ENCODE measurements at places on chromosomes 16 and 17.

DNA sequence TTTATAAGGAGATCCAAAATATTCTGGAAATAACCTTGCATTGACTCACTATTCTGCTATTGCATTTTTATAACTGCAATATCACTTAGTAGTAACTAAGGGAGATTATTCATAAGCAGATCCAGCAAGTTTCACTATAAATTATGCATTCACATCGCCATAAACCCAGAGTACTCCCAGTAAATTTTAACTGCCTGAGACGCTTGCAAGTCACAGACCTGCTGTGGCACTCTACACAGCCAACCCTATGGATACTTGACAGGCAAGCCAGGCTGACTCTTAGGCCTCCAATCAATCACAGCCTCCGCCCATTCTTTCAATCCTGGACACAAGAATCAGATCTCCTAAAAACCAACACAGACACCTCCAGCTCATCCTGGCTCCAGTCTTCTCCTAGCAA, 28.2 kb downstream of the USP31 start:
- DNase-seq = no peak

- DNase-seq = no peak
These were observed 115.7 kb upstream of the PMFBP1 start for GRCh38 chr16:72287649-72288048.

GRCh38 chr17:66726846-66727245, 108.1 kb upstream of the CACNG5 start:
- DNase-seq = no peak

DNA sequence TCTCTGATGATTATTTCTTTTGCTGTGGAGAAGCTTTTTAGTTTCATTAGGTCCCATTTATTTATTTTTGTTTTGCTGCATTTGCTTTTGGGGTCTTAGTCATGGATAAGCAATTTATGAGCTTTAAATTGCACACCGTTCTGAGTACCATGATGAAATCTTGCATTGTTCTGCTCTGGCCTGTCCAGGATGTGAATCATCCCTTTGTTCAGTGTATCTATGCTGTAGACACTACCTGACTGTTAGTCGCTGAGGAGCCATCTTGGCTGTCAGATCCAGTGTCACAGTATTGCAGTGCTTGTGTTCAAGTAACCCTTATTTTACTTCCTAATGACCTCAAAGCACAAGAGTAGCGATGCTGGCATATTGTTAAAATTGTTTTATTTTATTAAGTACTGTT, 218.0 kb upstream of the CNTNAP4 start:
- no peak for DNase-seq

DNA sequence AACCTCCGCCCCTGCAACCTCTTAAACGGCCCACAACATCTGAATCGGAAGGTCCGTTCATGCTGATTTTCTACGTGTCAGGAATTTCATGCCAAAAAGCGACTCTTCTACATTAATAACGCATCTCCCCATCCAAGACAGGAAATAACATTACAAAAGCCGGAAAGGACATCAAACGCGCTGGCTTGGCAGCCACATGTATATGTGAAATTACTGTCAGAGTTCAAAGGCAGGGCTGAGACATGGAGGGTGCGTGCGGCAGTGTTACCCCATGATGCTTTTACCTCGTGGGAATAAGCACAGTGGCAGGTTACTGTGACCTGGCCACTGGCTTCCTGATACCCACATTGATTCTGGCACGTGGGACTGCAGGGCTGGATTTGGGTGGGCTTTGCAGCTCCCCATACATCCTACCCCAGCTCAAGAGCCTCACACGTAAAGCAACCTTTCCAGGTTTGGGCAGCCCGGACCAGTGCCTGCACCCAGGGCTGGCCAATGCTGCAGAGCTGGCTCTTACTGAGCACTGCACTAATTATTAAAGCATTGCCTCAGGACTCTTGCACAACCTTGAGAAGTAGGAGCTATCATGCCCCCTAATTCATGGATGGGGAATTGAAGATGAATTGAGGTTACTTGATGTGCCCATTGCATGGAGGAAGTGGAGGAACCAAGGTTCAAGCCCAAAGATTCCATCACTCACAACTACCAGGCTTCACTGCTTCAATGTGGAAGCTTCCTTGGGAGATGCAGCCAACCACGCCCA, 120.6 kb upstream of the FOXF1 start:
- DNase-seq = peak; percentile 40

DNA sequence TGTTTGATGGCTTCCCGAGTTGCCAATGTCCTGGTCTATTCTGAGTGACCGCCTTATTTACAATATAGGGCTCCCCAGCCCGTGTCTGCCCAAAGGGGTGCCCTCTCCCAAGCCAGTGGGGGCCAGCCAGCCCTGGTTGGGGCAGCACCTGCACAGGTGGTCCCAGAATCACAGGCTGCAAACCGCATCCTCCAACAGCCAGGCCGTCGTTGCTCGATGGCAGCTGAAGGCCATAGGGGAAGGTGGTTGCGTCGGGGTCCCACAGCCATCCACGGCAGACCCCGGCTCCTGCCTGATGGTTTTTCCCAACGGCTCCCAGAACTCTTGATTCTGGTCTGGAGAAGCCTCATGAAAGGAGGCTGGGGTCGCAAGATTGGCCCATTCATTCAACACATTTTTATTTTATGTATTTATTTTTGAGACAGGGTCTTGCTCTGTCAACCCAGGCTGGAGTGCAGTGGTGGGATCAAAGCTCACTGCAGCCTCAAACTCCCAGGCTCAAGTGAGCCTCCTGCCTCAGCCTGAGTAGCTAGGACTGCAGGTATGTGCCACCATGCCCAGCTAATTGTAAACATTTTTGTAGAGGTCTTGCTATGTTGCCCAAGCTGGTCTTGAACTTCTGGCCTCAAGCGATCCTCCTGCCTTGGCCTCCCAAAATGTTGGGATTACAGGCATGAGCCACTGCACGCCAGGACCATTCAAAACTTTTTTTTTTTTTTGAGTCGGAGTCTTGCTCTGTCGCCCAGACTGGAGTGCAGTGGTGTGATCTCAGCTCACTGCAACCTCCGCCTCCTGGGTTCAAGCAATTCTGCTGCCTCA, 79.0 kb upstream of the TOB1 start:
- DNase-seq = no peak

- peak; percentile 48 for DNase-seq
These were observed 93.3 kb downstream of the CMIP start for GRCh38 chr16:81537721-81538561.

GRCh38 chr16:84718-85406, 6.8 kb downstream of the MPG start:
- DNase-seq = peak; percentile 77

- DNase-seq = no peak
These were observed 24.7 kb downstream of the ZFP90 start for GRCh38 chr16:68563631-68564381.

GRCh38 chr16:13153696-13154095, 252.3 kb downstream of the SHISA9 start:
- no peak for DNase-seq

Data from fibroblast of skin of abdomen (primary cell).